ENCODE measurements at places on chromosomes 6 and 20.

DNA sequence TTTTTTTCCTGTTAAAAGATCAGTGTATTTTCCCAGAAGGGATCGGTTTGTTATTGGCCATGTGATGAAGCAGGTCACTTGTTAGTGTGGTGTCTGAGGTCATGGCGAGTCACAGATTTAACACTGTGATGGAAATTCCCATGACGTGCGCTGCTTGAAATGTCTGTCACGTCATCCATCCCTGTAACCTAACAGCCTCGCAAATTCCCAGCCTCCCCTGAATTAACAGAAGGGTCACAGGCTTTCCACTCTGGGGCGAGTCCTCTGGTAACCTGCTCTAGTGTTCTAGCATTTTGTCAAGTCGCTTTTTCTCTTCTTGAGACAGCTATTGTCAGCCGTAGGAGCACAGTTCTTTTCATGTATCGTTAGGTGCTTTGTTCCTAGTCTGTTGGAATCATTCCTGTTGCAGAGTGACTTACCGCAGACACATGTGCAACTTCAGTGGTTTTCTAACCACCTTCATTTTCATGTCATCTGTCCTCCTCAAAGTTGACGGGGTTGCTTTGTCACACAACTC is 137.2 kb downstream of the MAP3K4 start:
- no peak for DNase-seq
- H3K4me3 ChIP-seq = no peak overlapping the region
- no peaks in the 10 kb centered on the region for H3K27me3 ChIP-seq
- no peaks in the 10 kb centered on the region for H3K4me1 ChIP-seq
- peaks cover 19% of the 10 kb centered on the region for H3K36me3 ChIP-seq
- H3K27ac ChIP-seq = no peak overlapping the region

DNA sequence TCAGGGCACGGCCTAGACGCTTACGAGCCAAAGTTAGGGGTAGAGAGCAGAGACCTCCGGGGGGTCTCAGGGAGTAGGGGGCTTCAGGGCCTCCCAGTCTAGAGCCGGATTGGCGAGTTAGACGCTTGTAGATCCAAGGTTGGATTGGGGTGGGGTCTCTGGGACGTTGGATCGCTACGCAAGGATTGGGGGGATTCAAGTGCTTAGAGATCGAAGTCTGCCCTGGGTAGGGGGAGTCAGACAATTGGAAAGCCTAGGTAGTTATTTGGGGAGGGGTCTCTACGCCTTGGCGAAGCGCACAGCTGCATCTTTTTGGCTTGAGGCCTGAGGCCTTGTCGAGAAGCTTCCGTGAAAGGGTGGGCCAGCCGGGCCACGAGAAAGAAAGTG is 469 bp downstream of the STX16 start:
- no peaks in the 10 kb centered on the region for H3K27me3 ChIP-seq
- peak; percentile 94 for DNase-seq
- H3K4me3 ChIP-seq = peak overlapping the region; percentile 98
- peaks cover 22% of the 10 kb centered on the region for H3K4me1 ChIP-seq
- no peaks in the 10 kb centered on the region for H3K36me3 ChIP-seq

- H3K27ac ChIP-seq = no peak overlapping the region
- no peaks in the 10 kb centered on the region for H3K27me3 ChIP-seq
- no peaks in the 10 kb centered on the region for H3K36me3 ChIP-seq
- DNase-seq = no peak
- no peak overlapping the region for H3K4me3 ChIP-seq
Observed at GRCh38 chr6:101462576-101462975, 69.1 kb downstream of the GRIK2 start.

DNA sequence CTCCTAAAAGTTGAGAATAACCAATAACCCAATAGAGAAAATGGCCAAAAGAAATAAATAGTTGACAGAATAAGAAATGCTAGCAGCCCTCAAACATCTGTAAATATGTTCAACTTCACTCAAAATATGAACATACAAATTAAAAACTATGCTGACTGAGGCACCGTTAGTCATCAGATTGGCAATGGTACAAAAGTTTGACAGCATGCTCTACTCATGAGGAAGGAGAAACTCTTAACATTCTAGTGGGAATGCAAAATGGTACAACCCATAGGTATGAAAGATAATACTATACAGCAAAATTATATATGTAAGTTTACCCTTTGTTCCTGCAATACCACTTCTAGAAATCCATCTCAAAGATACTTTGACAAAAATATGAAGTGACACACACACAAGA is 1.6 kb upstream of the ZSCAN12 start:
- no peak for DNase-seq
- H3K4me1 ChIP-seq = peaks cover 14% of the 10 kb centered on the region
- H3K27ac ChIP-seq = no peak overlapping the region
- H3K36me3 ChIP-seq = peaks cover 4% of the 10 kb centered on the region
- H3K27me3 ChIP-seq = peaks cover 4% of the 10 kb centered on the region
- no peak overlapping the region for H3K4me3 ChIP-seq

DNA sequence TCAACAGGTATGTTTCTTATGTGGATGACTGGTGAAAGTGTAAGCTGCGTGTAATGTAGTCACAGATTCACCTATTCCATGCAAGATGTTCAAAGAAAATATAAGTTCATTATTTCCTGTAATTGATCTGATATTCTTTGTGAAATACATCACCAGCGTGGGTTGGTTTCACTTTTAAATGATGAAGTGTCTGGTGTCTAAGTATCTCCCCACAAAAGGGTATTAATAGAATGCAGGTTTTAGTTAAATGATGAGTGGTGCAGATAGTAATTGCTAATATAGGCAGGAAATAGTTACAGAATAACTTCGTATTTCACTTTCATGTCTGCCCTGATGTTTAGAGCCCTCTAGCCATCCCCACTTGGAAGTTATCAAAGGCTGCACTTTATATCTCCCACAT is 22.2 kb downstream of the PGBD1 start:
- no peak overlapping the region for H3K4me3 ChIP-seq
- H3K27ac ChIP-seq = no peak overlapping the region
- H3K4me1 ChIP-seq = no peaks in the 10 kb centered on the region
- H3K27me3 ChIP-seq = no peaks in the 10 kb centered on the region
- DNase-seq = no peak

- H3K27ac ChIP-seq = no peak overlapping the region
- no peaks in the 10 kb centered on the region for H3K27me3 ChIP-seq
- H3K4me1 ChIP-seq = peaks cover 7% of the 10 kb centered on the region
- DNase-seq = no peak
- no peaks in the 10 kb centered on the region for H3K36me3 ChIP-seq
- H3K4me3 ChIP-seq = no peak overlapping the region
Observed at GRCh38 chr6:18016698-18017097, 29.3 kb upstream of the KIF13A start.

GRCh38 chr20:9482180-9482579 is 32.2 kb upstream of the LAMP5 start:
- no peaks in the 10 kb centered on the region for H3K4me1 ChIP-seq
- H3K36me3 ChIP-seq = no peaks in the 10 kb centered on the region
- no peaks in the 10 kb centered on the region for H3K27me3 ChIP-seq
- H3K27ac ChIP-seq = no peak overlapping the region
- DNase-seq = no peak
- H3K4me3 ChIP-seq = no peak overlapping the region

DNA sequence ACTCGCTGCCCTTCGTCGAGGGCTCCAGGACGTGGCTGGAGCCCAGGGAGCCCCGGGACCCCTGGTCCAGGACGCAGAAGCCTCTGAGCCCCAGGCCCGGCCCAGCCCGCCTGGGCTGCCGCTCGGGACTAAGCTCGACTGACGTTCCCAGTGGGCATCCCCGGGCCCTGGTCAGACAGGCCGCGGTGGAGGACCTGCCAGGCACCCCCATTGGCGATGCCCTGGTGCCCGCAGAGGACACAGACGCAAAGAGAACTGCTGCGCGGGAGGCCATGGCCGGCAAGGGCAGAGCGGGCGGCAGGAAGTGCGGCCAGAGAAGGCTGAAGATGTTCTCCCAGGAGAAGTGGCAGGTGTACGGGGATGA is 28.9 kb downstream of the ZNF831 start:
- H3K4me1 ChIP-seq = no peaks in the 10 kb centered on the region
- H3K36me3 ChIP-seq = peaks cover 3% of the 10 kb centered on the region
- no peak for DNase-seq
- no peak overlapping the region for H3K4me3 ChIP-seq
- H3K27me3 ChIP-seq = no peaks in the 10 kb centered on the region

DNA sequence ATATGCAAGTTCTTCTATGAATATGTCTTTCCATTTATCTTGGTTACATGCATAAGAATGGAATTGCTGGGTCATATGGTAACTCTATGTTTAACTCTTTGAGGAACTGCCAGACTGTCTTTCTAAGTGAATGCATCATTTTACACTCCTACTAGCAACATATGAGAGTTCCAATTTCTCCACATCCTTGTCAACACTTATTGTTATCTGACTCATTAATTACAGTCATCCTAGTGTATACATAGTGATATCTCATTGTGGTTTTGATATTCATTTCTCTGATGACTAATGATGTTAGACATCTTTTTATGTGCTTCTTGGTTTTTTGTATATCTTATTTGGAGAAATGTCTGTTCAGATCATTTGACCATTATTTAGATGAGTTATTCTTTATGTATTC is 96.7 kb upstream of the LAMP5 start:
- no peaks in the 10 kb centered on the region for H3K27me3 ChIP-seq
- no peak overlapping the region for H3K4me3 ChIP-seq
- no peaks in the 10 kb centered on the region for H3K4me1 ChIP-seq
- DNase-seq = no peak
- no peak overlapping the region for H3K27ac ChIP-seq
- no peaks in the 10 kb centered on the region for H3K36me3 ChIP-seq

DNA sequence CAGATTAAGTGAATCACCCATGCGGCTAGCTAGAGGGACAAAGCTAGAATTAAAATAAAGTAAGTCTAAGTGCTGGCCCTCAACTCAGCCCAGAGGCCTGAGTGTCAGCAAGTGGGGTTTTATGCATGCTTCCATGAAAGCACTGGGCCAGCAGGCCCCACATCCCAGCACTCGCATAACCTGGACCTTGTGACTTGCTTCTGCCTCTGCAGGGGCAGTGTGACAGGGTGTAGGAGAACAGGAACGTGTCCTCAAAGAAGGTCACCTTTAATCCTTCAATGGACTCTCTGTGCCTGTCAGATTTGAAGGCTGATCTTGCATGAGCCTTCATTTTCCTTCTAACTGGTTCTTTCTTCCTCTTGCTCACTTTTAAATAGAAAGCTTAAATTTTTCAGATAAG is 183.4 kb downstream of the ALDH8A1 start:
- H3K27me3 ChIP-seq = no peaks in the 10 kb centered on the region
- no peaks in the 10 kb centered on the region for H3K36me3 ChIP-seq
- H3K4me3 ChIP-seq = no peak overlapping the region
- no peak overlapping the region for H3K27ac ChIP-seq

- H3K27ac ChIP-seq = no peak overlapping the region
- no peak overlapping the region for H3K4me3 ChIP-seq
- no peaks in the 10 kb centered on the region for H3K36me3 ChIP-seq
- H3K27me3 ChIP-seq = no peaks in the 10 kb centered on the region
- H3K4me1 ChIP-seq = no peaks in the 10 kb centered on the region
Observed at GRCh38 chr6:123547216-123547978, 89.4 kb downstream of the TRDN start.

GRCh38 chr20:41380551-41381193 is 14.1 kb upstream of the EMILIN3 start:
- H3K4me1 ChIP-seq = peaks cover 8% of the 10 kb centered on the region
- H3K27ac ChIP-seq = no peak overlapping the region
- no peak overlapping the region for H3K4me3 ChIP-seq

GRCh38 chr6:6587696-6588063 is 840 bp upstream of the LY86 start:
- no peaks in the 10 kb centered on the region for H3K36me3 ChIP-seq
- DNase-seq = no peak
- H3K27me3 ChIP-seq = no peaks in the 10 kb centered on the region
- peak overlapping the region; percentile 52 for H3K27ac ChIP-seq
- peaks cover 3% of the 10 kb centered on the region for H3K4me1 ChIP-seq
- H3K4me3 ChIP-seq = no peak overlapping the region

- peaks cover 16% of the 10 kb centered on the region for H3K4me1 ChIP-seq
- no peaks in the 10 kb centered on the region for H3K36me3 ChIP-seq
- H3K27me3 ChIP-seq = peaks cover 5% of the 10 kb centered on the region
- H3K4me3 ChIP-seq = peak overlapping the region; percentile 77
- no peak for DNase-seq
- H3K27ac ChIP-seq = peak overlapping the region; percentile 97
Observed at GRCh38 chr6:148342100-148342349, 613 bp upstream of the SASH1 start.

GRCh38 chr20:24388828-24389380 is 80.5 kb upstream of the SYNDIG1 start:
- no peak overlapping the region for H3K4me3 ChIP-seq
- H3K36me3 ChIP-seq = no peaks in the 10 kb centered on the region
- H3K27me3 ChIP-seq = no peaks in the 10 kb centered on the region
- H3K4me1 ChIP-seq = peaks cover 4% of the 10 kb centered on the region
- no peak for DNase-seq

DNA sequence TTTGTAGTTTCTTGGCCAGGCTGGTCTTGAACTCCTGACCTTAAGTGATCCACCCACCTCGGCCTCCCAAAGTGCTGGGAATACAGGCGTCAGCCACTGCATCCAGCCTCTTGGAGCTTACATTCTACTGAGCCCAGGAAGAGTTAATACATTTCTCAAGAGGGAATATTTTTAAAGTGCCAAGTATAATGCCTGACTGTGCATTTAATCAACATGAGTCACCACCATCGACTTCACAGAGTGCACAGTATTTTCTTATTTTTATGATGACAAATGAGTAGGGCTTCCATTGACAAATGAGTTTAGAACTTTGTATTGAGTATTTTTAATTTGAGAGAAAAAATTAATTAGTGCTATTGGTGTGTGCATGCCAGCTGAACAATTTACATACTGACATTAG is 72.2 kb downstream of the SASH1 start:
- no peak overlapping the region for H3K27ac ChIP-seq
- no peak for DNase-seq
- H3K4me3 ChIP-seq = no peak overlapping the region
- no peaks in the 10 kb centered on the region for H3K27me3 ChIP-seq

DNA sequence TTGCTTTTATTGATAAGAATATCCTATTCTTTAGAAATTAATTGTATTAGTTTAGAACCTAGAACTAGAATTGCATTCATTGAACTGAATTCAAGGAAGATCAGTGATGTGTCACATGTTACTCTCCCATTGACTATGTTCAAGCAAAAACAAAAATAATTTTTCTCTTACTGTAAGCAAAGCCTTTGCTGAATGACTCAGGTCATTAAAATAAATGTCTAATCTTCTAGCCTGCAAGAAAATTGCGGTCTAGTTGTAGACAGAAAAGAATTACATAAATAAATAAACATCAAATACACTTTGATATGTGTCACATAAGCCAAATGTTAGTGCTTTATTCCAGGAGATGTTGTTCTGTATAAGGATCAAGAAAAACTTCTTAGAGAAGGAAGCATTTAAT is 387.9 kb downstream of the ADGRB3 start:
- H3K27ac ChIP-seq = no peak overlapping the region
- H3K4me3 ChIP-seq = no peak overlapping the region
- no peak for DNase-seq

Data from spinal cord (tissue), 10 donors.